ENCODE measurements at places on chromosomes 16 and 17.
A peak's percentile ranks its signal among the peaks of the same experiment; 100 is the strongest.

GRCh38 chr16:66588981-66589713 lies 9.9 kb downstream of the CMTM2 start:
- DNase-seq: no peak

DNA sequence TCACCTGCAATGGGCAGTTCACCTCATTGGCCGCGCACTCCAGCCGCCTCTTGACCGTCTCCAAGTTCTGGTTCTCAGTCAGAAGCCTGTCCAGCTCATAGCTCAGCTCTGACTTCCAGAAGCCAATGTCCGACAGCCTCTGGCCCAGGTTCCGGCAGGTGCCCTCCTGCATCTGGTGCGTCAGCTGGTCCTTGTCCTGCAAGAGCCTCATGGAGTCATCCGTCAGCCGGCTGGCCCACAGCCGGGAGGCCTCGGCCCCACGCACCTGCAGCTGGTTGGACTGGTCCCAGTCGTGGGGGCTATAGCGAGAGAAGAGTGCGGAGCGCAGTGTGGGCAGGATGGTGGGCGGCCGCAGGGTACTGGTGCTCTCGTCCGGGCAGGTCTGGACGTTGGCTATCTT lies 424 bp downstream of the TEKT5 start:
- no peak for DNase-seq

GRCh38 chr17:6070913-6071511 lies 833 bp downstream of the WSCD1 start:
- peak; percentile 29 for DNase-seq

GRCh38 chr16:67528222-67528869 lies at the start of gene RIPOR1:
RIPOR1 (plus strand) TSS chr16:67528829; CDS start chr16:67538447, 9,618 bp downstream.
- no peak for DNase-seq

DNA sequence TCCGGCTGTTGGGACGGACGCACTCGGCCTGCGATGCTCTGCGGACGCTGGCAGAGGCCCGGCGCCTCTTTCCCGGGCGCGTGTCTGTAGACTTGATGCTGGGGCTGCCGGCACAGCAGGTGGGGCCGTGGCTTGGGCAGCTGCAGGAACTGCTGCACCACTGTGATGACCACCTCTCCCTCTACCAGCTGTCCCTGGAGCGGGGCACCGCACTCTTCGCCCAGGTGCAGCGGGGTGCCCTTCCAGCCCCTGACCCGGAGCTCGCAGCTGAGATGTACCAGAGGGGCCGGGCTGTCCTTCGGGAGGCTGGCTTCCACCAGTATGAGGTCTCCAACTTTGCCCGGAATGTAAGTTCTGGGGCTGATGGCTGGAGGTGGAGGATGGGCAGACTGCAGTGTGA lies 3.5 kb downstream of the RSAD1 start:
- no peak for DNase-seq

GRCh38 chr17:45995627-45996270 lies 3.3 kb upstream of the STH start:
- DNase-seq: peak; percentile 60

DNA sequence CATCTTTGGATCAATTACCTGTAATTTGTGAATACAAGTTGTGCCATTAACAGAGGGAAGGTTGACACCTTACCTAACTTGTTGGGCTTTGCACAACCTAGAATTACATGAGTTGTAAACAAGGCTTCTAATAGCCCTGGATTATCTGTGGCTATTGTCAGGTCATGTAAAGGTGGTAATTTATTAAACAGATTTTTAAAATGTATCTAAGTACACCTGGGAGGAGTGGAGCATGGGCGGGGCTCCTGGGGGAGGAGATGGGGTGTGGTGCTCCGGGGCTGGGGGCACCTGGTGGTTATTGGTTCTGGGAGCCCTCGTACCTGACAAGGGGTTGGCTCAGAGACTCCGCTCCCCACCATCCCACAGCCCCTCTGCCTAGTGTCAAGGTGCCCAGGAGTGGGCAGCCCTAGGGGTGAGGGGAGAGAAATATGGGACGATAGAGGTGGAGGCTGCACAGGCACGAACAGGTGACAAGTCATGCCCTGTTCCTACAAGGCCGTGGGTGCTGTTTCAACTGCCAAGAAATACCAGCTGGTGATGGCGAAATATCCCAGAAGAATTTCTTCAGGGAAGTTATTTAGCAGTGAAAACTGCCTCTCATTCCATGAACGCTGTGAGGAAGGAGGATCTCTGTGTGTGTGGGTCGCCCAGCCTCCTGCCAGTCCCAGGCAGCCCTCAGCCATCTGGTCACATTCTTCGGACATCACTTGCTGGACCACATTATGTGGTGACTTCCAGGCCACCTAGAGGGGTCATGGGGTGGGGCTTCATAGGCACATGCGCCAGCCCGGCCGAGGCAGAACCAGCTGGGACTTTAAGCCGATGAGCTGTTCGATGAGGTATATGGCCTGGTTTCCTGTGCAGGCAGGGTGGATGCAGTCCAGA lies 55.5 kb upstream of the IRX3 start:
- DNase-seq: peak; percentile 47

- DNase-seq: peak; percentile 41
Observed at GRCh38 chr17:81396722-81397313, 1.6 kb downstream of the BAHCC1 start.

DNA sequence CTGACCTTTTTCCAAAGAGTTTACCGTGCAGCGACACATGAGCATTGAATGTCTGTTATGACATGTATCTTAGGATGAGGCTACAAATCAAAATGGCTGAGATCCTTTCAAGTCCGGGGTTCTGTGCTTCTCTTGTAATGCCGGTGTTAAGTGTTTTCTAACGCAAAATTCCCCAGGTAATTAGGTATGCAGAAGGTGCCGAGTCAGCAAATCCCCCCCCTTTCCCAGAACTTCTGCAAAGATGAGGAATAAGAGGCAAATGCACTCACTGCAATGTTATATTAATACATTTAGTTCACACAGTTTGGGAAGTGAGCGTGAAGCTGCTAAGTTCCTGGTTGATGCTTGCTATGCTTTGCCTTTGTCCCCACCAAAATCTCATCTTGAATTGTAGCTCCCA lies 36.3 kb upstream of the MLYCD start:
- DNase-seq: no peak

DNA sequence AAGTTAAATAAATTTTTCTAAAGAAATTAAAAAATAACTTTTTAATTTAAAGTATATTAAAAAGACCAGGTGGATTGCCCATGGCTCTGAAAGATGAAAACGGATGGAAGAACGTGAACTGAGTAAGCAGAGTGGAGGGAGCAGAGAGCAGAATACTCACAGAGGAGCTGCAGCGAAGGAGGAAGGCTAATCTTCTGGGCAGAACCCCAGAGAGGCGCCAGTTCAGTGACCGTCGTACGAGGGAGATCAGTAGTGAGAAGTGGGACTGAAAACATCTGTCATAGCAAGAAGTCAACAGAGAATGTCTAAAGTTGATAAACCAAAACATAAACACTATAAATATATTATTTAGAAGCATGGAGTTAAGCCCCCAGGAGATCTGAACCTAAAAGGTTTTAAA lies 34.9 kb downstream of the UBE2G1 start:
- no peak for DNase-seq

- DNase-seq: no peak
Observed at GRCh38 chr17:11094331-11094730, 146.7 kb upstream of the SHISA6 start.

DNA sequence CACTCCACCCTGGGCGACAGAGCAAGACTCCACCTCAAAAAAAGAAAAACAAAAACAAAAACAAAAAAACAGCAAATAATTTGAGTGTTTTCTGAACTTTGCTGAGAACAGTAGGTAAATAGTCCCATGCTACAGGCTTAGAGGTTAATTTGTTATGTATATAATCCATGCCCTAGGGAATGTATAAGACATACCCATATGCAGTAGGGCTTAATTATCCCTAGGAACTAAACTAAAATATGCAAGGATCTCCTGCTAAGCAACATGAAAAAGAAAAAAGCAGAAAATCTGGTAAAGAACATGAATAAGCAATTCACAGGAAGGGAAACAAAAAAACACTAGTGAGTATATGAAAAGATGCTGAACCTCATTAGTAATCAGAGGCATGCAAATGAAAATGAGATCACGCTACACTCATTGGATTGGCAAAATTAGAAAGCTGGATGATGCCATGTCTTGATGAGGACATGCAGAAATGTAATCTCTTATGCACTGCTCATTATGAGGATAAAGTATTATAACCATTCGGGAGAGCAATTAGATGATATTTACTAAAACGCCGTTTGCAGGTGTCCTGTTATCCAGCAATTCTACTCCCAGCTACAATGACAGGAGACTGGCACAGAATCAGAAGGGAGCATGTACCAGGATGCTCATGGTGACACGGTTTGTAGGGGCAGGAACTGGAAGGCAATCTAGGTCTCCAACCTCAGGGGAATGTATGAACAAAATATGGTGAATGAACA lies 5.6 kb downstream of the KCTD13 start:
- DNase-seq: no peak

DNA sequence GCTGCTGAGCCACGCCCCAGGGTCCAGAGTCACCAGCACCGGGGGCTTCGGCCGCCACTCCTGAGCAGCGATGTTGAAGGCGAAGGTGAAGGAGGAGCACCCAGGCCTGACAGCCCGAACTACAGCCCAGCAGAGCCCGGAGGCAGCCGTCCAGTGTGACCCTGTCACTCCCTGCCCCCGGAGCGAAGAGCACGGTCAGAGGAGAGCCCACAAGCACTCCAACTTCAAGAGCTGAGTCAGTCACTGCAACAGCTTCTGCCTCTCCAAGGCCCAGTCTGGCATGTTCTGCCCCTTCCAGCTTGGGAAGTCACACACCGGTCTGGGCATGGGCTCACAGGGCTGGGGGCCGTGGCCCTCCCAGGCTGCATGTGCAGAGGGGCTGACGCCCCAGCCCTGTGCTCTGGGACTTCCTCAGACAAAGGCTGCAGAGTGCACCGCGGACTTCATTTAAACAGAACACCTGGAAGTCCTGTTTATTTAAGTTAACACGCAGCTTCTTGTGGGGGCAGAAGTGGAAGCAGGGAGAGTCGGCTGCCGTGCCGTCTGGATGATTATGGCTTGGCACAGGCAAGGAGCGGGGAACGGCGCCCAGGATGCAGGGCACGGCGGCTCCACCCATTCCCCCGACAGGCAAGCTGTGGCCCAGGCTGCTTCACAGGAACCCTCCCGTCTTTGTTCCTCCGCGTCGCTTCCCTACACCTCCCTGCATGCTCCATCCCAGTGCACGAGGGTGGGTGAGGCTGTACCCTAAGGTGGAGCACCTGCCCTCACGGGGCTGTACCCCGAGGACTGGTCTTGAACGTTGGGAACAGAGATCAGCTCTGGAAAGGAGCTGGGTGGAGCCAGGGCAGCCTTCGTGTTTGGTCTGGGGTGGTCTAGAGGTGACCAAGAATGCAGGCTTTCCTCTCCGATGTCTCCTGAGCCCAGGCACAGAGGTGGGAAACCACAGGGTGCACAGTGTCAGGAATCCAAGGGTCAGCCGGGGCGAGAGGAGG lies 68.9 kb upstream of the METRNL start:
- peak; percentile 56 for DNase-seq

GRCh38 chr17:32626379-32626791 lies 139.6 kb downstream of the CDK5R1 start:
- no peak for DNase-seq

- no peak for DNase-seq
Observed at GRCh38 chr16:24526701-24527495, 12.5 kb upstream of the RBBP6 start.

DNA sequence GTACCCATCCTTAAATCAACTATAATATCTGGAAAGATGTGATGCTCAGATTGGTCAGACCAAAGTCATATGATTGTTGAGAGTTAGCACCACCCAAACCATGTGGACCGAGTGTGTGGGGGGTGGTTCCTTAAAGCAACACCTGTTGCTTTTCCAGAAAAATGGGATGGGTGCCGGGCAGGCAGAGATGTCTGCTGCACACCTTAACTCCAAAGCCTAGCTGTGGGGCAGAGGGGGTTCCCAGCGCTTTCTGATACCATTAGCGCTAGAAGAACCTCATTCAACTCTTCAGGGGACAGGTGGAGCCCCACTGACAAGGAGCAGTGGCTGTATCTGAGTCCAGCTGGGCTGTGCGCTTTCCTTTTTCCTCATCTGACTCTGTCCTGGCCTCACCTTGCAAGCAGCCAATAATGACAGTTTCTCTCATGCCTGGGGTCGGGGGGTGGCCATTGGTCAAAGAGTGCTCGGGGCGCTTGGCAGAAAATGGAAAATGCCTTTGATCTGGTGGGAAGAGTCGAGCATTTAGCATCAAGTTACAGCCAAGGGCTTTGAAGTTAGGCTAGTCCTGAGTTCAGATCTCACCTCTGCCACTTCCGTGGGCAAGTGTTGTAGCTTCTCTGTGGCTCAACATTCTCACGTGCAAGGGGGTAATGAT lies 82.6 kb downstream of the IRX3 start:
- DNase-seq: no peak

DNA sequence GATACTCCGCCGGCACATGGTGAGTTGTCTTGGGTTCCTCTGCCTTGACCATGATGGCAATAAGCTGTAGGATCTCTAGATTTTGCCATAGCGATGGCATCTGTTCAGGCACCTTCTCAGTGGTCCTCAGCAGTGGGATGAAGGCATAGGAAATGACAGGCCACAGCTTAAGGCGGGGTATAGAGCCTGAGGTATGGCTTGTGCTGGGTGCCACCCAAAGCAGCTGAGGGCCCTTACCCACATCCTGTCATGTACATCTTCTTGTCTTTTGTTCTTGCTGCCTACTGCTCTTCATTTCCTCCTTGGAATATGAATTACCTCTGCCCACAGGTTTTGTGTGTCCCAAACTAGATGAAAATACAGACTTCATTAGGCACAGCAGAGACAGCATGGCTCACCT lies 29.5 kb downstream of the KAT7 start:
- no peak for DNase-seq

DNA sequence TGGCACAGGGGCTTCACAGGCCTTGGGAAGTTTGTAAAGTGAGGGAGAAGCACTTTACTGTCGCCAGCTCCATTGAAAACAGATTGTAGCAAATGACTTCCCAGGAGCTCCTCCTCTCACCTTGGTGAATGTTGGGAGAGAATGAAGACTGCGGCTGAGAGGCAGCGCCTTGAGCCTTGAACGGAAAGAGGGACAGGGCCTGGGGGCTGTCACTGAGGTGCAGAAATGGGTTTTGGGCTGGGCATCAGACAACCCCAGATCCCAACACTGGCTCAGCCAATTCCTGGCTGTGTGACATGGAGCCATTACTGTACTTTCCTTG lies 603 bp upstream of the MRTFB start:
- no peak for DNase-seq

DNA sequence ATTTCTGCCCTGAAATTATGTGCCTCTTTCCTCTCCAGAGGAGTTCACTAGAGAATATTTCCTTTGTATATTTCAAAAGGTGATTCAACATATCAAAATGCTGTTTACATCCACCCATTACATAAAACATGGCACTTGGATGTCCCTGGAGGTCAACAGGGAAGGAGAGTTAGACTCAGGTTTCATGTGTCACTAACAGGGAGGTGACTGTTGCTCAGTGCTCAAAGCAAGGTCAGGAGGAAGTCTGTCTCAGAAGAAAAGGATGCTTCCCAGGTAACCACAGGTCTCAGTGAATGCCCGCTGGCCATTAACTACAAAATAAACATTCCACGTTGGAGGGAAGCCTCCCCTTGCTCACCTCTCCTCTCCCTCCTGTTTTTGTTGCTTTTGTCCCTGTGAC lies 198.6 kb downstream of the AXIN2 start:
- DNase-seq: peak; percentile 11

- no peak for DNase-seq
Observed at GRCh38 chr17:74274060-74274708, at the start of gene DNAI2. DNAI2 (plus strand) TSS chr17:74274234; CDS start chr17:74281818, 7,584 bp downstream.
